ENCODE measurements at places on chromosomes 1 and 21.
A peak's percentile ranks its signal among the peaks of the same experiment; 100 is the strongest.

GRCh38 chr1:11948822-11949458, 14.4 kb downstream of the PLOD1 start:
- DNase-seq: peak; percentile 33

DNA sequence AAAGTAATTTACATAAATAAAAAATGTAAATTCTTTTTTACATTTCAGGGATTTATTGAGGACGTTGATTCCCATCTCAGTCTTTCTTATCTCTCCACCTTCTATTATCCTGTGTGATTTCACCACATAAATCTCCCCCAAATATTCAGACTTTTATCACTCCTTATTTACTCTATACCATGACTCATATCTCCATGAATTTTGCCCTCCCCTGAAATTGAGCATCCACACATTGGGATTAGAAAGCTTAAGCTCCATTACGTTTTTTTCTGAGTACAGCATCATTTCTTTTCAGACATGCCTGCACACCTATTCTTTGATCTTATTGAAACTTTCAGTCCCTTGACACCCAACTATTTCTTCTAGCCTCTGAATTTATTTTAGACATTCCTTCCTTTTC, 111.2 kb downstream of the IFI44 start:
- DNase-seq: no peak

DNA sequence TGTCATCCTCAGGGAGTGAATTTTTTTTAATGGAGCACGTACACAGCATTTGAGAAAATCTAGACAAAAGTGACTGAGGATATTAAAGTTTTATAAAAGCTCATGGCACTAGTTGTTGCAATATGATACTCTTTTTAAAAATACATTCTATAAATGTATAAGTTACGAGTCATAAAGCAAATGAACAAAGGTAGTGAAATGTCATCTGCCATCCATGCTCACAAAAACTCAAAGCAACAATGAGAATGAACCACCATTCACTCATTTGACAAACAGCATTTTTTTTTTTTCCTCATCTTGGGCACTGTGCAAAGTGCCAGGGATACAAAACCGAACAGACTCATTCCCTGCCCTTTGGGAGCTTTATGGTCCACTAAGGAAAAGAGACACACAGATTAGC, 38.7 kb downstream of the GPR137B start:
- no peak for DNase-seq

- peak; percentile 62 for DNase-seq
These were observed 30.0 kb downstream of the ZMYM4 start for GRCh38 chr1:35298464-35298863.

DNA sequence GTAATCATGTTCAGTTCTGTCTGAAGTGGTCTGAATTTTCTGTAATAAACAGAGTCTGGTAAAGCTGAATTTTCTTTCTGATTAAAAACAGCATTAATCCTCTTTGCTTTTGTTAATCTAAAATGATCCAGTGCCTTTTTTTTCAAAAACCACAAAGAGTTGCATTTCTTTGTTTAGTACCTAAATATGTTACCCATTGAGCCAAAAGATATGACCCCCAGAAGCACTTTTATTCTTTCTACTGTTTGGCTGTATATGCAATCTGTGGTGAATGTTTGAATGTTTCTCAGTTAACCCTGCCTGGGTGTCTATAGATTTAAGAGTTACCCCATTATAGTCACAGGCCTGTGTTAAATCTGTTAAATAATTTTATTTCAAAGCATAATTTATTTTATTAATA, 394.8 kb downstream of the PTPRC start:
- no peak for DNase-seq
